Stimulated activated CD8-positive, alpha-beta memory T cell treated with anti-CD3 and anti-CD28 coated beads, Interleukin-4, amount 100 ng/mL, for 1 hour (primary cell): ENCODE measurements at places on chromosomes 12 and 14.

DNA sequence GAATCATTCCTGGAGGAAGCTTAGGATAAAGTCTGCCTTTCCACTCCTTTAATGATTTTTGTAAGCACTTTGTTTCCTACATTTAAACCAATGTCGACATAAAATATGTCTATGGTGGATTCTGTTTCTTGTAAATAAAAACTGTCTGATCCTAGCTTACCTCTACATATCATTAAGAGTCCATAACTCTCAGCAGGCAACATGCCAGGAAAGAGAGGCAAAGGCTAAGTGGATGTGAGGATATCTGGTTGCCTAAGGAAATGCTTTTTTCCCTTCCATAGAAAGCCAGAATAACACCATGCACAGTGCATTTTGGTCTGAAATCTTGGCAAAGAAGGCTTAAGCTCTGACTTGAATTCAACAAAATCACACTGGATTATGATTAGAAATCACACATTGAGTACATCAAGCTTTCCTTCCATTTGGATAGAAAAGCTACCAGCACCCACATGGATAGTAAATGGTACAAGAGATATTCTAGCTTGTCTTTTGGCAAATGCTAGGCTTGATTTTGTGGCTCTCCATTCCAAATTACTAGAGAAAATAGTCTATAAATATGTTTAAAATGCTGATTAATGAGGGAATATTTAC lies 57.0 kb upstream of the CNTN1 start:
- DNase-seq, result no peak

DNA sequence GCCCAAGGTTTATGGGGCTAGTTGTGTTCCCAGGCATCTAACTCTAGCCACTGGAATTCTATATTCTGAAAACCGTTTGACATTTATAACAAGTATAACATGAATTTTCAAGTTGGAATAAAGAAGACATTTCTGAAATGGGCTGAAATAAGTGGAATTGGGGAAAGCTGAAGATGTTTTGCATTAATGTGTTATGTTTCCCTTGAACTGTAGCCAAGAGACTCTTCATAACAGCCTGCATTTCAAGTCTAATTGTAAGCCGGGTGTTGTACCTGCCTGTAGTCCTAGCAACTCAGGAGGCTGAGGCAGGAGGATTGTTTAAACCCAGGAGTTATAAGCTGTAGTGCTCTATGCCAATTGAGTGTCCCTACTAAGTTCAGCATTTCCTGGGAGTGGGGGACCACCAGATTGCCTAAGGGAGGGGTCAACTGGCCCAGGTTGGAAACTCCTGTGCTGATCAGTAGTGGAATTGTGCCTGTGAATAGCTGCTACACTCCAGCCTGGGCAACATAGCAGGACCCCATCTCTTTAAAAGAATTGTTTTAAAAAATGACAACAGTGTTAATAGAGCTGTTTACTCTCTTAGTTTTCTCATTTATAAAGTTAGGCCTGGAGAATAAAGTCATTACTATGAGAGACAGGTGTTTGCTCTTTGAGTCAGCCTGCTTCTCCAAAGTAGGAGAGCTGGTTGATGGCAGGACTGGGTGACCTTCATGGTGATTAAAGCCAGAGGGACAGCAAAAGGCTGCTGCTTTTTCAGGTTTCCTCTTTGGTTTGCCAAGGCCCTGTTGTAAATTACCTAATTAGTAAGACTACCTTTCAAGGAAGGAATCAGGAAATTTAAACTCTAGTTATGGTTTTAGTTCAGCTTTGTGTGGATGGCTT lies 483.6 kb upstream of the RGS6 start:
- no peak for DNase-seq

DNA sequence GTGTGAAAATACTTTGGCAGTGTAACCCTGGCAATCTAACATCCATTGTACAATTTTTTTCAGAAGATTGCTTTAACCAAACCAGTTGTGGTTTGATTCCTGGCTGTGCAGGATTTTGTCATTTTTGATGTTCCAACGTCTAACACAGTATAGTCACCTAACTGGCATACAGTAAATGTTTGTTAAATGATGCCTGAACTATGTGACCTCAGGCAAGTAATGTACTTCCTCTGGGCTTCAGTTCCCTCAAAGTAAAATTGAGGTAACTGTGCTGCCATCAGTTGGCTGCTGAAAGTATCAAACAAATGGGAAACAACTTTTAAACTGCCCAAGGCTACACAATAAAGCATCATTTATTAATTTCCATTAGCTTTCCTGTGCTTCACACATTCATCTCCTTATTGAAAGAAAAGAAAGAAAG lies 4.3 kb downstream of the TM7SF3 start:
- no peak for DNase-seq

GRCh38 chr12:127459166-127459565 lies 807.8 kb upstream of the TMEM132C start:
- no peak for DNase-seq

DNA sequence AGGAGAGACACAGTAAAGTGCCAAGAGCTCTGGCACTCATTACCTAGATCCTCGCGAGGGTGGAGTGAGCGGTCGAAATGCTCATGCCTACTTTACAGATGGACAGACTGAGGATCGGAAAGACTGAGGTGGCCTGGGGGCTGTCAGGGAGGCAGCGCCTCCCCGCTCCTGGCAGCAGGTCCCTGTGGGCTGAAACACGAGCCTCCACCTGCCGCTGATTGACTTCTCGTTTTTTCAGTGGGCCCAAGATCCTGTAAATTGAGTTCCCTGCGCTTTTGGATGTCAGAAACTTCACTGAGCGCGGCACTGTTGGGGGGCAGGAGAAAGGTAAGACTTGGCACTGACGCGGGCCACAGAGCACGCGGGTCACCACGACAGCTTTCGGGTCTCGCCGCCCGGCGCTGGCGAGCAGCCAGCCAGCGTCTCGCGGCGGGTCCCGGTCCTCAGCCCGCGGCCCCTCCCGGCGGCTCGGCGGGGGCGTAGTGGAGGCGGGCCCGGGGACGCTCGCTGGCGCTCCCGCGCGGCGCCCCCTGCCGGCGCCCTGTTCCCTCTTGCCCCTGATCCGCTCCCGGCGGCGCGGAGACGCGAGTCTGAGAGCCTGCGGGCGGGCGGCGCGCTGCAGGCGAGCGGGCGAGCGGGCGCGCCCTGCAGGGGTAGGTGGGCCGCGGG lies 552 bp upstream of the SCN8A start:
- DNase-seq, result peak; percentile 41

DNA sequence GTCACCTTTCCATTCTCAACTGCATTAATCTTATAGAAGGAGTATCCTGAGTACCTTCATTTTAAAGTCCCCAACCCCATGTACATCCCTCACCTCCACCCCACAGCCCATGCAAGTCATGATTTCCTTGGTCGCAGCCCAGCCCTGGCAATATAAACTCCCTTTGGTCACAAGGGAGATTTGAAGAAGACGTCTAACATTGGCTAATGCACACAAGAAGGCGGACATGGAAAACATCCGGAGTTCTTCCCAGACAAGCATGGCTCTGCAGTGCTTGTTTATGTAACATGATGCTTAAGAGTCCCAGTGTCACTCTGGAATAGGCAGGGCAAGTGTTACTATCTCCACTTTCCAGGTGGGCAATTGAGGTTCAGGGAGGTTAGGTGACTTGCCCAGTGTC lies 277.6 kb downstream of the DPF3 start:
- no peak for DNase-seq

- DNase-seq, result no peak
Observed at GRCh38 chr12:26043135-26044006, 81.5 kb downstream of the BHLHE41 start.

GRCh38 chr14:85731186-85731585 lies 201.2 kb downstream of the FLRT2 start:
- DNase-seq, result no peak

- DNase-seq, result no peak
Observed at GRCh38 chr14:102746634-102747438, 30.4 kb upstream of the TRAF3 start.

GRCh38 chr12:1046727-1047126 lies 55.7 kb downstream of the ERC1 start:
- no peak for DNase-seq

DNA sequence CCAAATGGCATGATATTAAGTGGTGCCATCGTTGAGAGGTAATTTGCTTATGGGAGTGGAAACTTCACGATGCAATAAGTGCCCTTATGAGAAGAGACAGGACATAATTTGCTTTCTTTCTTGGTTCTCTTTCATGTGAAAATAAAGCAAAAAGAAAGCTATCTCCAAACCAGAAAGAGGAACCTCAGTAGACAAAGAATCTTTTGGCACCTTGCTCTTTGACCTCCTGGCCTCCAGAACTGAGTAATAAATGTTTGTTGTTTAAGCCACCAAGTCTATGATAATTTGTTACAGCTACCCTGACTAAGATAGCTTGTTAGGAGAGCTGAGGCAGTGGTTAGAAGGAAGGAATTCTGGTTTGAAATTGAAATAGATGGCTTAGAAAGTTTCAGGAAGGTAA lies 39.6 kb downstream of the CCER1 start:
- DNase-seq, result no peak

GRCh38 chr14:22886500-22887259 lies 3.7 kb downstream of the REM2 start:
- DNase-seq, result peak; percentile 38

DNA sequence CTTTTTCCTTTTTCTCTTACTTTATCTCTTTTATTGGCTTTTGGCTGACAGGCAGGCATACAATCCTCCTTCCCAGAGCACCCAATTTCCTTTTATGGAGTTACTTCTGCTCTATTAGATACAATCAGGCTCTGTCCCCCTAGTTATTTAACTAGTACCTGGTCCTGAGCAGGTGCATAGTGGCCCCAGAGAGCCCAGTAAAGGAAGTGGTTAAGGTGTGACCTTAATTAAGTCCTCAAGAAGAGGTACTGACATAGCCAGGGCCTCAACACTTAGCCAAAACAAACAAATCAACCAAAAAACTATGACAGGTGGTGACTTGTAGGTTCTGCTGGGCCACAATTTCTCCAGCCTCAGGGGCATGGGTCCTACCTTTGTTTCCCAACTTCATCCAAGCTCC lies 82.9 kb downstream of the CCDC60 start:
- DNase-seq, result no peak

GRCh38 chr12:128571906-128572810 lies 251.6 kb downstream of the SLC15A4 start:
- no peak for DNase-seq

DNA sequence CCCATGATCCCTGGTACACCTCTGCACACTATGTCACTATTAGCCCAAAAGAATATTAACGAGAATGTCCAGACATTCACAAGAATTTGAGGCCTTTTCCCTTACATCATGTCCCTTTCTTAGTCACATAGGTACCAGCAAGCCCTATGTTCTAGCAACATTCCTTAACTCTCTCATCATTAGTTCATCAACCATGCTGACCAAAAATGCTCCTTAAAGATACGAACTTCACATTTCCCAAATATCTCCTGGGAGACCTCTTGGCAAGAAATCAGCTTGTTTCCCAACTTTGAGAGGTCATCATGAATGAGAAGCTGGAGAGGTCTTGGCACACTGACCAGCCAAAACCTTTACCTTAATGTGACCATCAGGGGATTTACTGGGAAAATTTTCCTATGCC lies 4.6 kb downstream of the SALL2 start:
- DNase-seq, result no peak

GRCh38 chr12:12048714-12049113 lies 22.0 kb upstream of the BCL2L14 start:
- no peak for DNase-seq

DNA sequence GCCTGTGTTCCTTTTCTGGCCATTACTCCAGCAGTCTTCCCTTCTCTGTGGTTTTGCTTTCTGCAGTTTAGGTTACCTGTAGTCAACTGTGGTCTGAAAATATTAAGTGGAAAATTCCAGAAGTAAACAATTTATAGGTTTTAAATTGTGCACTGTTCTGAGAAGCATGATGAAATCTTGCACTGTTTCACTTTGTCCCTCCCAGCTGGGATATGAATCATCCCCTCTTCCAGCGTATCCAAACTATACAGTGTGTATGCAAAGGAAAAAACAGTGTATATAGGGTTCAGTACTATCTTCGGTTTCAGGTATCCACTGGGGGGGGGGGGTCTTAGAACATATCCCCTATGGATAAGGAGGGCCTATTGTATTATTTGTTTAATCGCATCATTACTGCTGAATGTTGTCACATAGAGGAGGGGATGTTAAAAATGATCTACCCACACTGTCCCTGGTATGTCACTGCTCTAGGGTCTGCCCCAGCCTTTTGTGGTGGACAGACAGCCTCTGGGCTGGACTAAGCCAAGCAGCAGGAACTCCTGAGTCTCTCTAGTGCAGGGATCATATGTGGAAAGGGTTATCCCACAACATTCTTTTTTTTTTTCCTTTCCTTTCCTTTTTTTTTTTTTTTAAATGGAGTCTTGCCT lies 109.1 kb upstream of the MAX start:
- DNase-seq, result no peak

GRCh38 chr12:26451763-26452162 lies 256.4 kb downstream of the SSPN start:
- no peak for DNase-seq

GRCh38 chr12:70535896-70536374 lies 101.3 kb downstream of the PTPRB start:
- no peak for DNase-seq

DNA sequence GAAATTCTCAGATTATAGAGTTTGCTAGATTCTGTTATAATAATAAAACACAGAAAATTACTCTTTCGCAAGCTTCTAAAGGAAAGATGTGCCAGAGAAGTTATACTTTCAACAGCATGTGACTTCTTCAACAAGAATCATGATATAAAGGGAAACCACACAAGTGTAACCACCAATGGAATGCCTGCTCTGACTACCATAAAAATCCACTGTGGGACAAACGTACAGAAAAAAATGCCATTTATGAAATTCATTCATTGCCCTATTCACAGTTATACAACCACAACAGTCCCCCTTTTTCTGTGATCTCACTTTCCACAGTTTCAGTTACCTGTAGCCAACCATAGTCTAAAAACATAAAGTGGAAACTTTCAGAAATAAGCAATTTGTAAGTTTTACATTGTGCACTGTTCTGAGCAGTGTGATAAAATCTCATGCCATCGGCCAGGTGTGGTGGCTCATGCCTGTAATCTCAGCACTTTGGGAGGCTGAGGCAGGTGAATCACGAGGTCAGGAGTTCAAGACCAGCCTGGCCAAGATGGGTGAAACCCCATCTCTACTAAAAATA lies 3.2 kb downstream of the CATSPERB start:
- DNase-seq, result no peak
